ENCODE measurements at places on chromosomes 4 and X. TPM values are rescaled to one million over a fixed set of nuclear protein-coding genes. Genes with fewer than 3 reads are reported as not detected.

THOC2 gene
- 49.5 TPM for total RNA-seq

ADH7 gene
- not detected for total RNA-seq

TEX13C gene
- not detected for total RNA-seq

TRIM61 gene
- total RNA-seq: not detected

PABPC1L2A gene
- not detected for total RNA-seq

SHROOM3 gene
- total RNA-seq: 2.7 TPM

SPRY1 gene
- total RNA-seq: 14.8 TPM

CPZ gene
- 31.3 TPM for total RNA-seq

MAGEB10 gene
- total RNA-seq: not detected

NAP1L3 gene
- 1.7 TPM for total RNA-seq

P2RY10 gene
- not detected for total RNA-seq

KIT gene
- 0.03 TPM for total RNA-seq

CTAG1A gene
- not detected for total RNA-seq

USP17L5 gene
- not detected for total RNA-seq

GC gene
- not detected for total RNA-seq

- no peak for DNase-seq
Observed at GRCh38 chr4:54054501-54054900, 9.9 kb downstream of the CHIC2 start.

DNA sequence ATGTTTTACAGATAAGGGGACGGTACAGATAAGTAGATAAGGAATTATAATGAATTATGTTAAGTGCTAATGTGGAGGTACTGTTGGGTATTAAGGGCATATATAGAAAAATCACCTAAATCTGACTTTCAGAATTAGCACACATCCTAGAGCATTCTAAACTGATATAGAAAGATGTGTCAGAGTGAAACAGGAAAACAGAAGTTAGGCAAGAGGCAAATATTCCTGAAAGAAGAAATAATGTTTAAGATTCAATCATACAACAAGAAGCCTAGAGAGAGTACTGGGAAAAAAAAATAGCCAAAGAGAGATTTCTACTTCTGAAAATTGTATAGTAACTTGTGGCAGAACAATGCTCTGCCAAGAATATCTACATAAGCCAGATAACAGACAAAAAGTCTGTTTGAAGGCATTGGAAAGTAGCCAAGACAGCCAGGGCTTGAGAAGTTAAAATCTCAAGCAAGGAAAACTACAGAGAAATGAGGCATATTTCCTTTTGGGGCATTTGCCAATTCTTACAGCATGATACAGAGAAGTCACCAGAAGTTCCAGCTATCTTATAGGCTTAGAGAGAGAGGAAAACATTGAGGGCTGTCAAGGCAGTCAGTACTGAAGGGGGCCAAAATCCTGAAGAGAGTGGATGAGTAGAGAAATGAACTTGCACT is 646.0 kb downstream of the RPA4 start:
- DNase-seq: no peak

DNA sequence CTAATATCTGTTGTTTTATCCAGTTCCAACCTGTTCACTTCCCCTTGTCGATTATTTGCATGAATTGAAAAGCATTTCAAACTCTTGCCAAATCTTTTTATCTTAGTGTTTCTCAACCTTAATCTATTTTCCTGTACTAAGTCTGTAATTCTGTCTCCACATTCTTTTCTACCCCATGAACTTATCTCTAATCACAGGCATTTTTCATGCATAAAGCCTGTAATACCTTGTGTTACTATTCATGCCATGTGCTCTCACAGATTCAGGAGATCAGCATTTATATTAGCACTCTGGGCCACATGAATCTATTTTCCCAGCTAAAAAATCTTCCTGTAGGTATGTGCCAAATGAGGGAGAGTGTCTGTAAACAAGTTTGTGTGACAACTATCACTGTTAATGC is 1360.9 kb downstream of the STIM2 start:
- DNase-seq: no peak

DNA sequence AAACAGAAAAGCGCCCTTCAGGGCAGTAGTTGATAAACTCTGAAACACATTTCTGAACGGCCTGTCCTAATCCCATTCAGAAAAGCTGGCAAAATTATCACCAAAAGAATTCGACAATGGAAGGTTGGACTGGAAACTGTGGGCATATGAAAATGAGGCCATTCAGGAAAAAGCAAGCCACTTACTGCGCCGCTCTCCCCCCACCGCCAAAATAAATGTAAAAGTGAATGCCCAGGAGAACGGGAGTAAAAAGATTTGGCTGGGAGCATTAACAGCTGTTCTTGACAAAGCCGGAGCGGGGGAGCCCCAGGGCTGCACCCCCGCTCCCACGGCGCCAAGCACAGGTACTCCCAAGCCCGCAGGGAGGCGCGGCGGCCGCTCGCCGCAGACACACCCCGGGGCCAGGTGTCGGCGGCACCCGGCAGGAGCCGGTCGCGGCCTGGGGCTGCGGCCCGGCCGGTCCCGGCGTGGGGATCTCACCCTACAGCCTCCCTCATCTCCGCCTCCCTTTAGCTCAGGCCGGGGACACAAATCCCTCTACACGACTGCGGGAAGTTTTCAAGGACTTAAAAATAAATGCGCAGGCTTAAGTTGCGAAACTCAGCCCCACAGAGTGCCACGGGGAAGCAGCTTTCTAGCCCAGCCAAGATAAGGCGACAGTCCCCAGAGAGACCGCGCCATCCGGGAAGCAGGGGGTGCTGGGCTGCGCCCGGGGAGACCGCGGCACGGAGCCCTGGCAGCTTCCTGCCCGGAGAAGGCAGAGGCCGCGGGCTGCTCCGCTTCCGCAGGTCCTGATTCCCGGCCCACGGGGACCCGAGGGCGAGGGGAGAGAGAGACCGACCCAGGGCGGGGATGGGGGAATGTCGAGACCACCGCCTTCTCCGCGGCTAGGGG is 593 bp downstream of the SH3RF1 start:
- peak; percentile 65 for DNase-seq

DNA sequence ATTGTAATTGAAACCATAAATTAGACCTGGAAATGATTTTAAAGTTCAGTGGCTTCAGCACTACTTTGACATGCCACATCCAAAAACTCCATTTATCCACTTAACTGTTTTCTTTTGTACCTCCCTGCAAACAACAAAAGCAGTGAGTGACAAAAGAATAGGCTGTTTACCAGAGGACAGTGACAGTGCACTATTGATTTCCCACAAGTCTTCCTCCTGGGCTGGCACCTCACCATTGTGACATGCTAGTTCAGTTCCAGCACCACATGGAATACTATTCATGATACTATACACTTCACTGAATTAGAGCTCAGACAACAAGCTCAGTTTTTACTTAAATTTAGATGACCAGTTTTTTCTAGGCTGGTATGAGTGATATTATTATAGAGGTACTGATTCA is 29.3 kb downstream of the MOSPD2 start:
- no peak for DNase-seq

- DNase-seq: no peak
Observed at GRCh38 chr4:176618138-176618537, 174.6 kb downstream of the VEGFC start.

DNA sequence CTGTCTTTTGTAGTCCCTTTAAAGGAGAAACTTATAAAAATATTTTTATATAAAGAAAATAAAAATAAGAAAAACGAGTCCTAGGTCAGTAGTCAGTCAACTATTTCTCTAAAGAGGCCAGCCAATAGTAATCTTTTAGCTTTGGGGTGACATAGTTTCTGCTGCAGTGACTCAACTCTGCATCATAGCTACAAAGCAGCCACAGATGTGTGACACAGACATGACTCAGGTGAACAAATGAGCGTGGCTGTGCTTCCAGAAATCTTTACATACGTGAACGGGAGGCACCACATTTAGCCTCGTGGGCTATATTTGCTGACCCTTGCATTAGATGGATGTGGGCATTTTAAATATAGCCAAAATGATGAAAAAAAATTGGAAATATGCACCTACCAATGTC is 1862.5 kb upstream of the TENM3 start:
- no peak for DNase-seq

- DNase-seq: no peak
Observed at GRCh38 chr4:112416464-112416863, 99.5 kb downstream of the NEUROG2 start.

DNA sequence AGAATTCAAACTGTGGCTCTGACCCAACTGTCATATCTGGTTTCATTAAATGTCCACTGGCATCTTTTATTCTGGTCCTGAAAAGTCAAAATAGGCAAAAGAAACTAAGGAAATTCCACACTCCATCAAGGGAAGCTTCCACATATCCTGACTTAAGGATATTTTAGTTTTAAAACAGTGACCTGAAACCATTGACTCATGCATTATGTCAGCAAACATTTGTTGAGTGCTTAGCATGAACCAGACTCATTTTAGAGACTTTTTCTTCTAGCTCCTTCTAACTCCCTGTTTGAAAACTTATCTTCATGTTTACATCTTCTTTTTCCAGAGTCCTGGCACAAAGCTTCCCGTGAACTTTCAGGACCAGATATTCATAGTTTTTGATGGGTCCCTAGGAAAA is 6.9 kb upstream of the CXCL1 start:
- DNase-seq: no peak

GRCh38 chr4:129264008-129264657 is 168.2 kb downstream of the C4orf33 start:
- DNase-seq: no peak

DNA sequence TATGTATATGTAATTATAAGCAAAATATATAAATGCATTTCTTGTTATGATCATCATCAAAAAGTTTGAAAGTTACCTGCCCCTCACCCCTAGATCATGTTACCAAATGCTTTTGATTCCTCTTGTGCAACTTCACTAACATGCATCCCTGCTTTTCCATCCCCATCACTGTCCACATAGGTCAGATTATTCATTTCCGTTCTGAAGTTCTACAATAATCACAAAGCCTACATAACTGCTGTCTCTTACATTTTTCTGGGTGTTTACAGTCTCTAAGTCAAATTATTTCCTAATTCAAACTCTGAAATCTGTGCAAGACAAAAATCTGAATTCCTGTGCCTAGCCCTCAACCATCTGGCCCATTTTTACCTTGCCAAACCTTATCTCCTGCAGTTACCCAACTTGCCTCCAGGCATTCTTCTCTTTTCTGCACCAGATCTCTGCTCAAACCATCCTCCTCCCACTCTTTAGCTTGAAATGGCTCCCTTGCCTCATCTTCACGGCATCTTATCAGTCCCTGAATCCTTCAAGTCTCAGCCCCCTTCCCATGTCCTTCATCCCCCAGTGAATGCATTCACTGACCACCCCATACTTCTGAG is 42.4 kb upstream of the SLC39A8 start:
- DNase-seq: no peak

DNA sequence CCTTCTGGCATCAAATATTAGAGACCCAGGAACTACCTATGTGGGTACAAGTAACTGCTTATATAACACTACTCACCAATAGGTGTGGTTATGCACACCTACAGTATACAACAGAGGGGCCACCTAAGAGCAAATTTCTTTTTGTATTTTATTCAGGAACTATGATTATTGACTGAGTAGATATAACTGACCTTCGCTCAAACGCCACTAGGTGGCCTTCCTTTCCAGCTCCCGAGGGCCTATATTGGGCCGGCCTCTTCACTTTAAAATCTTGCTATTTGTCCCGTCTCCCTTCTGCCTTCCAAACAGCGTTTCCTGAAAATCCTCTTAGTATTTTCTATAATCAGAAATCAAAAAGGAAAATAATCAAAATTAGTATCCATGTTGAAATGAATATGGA is 19.9 kb upstream of the PABPC5 start:
- peak; percentile 3 for DNase-seq

- DNase-seq: no peak
Observed at GRCh38 chrX:110667706-110668105, 127.9 kb downstream of the CHRDL1 start.

DNA sequence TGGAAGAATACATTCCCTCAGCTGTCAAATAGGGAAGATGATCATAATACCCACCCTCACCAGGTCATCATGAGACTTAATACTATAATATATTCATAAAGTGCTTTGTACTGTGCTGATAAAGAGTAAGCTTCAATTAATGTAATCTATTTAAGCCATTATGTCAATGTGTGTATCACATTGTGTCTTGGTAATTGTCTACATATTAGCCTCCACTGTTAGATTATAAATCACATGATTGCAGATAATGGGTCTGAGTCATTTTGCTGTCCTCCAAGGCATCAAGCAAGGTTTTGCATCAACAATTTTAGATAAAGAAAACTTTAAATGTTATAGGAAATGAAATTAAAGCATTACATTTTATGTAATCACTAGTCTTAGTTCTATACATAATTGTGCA is 45.2 kb upstream of the CEP135 start:
- DNase-seq: no peak

DNA sequence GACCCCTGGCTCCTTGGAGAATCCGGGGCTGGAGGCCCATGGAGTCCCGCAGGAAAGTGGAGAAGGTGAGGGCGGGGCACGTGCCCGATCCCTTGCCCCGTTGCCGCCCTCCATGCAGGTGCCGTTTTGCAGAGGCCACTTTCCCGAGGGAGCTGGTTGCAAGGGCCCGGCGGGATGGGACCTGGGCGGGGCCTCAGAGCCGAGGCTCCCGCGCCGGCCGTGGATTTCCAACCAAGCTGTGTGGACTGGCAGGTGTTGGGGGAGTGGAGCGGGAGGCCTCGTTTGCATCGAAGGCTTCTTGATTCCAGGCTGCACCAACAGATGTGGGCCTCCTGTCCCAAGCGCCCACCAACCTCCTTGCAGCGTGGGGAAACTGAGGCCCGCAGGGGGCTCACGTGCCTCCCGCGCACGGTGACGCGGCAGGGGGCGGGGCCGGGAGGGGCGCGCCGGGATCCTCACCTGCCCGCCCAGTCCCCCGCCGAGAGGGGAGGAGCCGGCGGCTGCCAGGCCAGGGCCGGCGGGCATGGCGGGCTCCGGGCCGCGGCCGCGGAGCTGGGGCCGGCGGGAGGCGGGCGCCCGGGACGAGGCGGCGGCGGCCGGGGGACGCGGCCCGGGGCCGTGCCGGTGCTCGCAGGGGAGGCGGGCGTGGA is 24.9 kb downstream of the SH3BP2 start:
- no peak for DNase-seq

DNA sequence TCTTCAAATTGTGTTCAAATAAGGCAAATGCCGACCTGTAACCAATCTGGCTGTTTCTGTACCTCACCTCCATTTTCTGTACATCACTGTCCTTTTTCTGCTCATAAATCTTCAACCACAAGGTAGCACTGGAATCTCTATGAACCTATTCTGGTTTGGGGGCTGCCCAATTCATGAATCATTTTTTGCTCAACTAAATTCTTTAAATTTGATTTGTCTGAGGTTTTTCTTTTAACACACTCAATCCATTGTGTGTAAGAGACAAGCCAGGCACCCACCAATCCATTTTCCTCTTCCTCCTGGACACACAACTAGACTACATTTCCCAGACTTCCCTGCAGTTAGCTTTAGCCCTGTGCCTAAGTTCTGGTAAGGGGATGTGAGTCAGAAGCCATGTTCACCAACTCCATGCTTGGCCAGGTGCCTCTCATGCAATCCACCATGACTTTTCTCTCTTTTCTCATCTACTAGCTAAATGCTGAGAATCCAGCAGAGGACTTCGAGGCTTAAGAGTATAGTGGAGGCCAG is 193.2 kb upstream of the KLF3 start:
- no peak for DNase-seq

- DNase-seq: no peak
Observed at GRCh38 chr4:150235808-150236271, 157.6 kb downstream of the DCLK2 start.

- DNase-seq: no peak
Observed at GRCh38 chr4:6017030-6017429, 1.2 kb downstream of the C4orf50 start.

- no peak for DNase-seq
Observed at GRCh38 chrX:37357436-37357835, 8.3 kb downstream of the PRRG1 start.

GRCh38 chr4:185227131-185227551 is 17.7 kb downstream of the SNX25 start:
- DNase-seq: no peak
